ENCODE measurements at places on chromosomes 1 and 21.

GRCh38 chr1:55138823-55139222 is 76.3 kb downstream of the USP24 start:
- DNase-seq, result no peak

- no peak for DNase-seq
Measured at GRCh38 chr1:153393926-153394325, 3.1 kb upstream of the S100A8 start.

GRCh38 chr1:5881526-5882222 is 110.6 kb downstream of the NPHP4 start:
- DNase-seq, result no peak

DNA sequence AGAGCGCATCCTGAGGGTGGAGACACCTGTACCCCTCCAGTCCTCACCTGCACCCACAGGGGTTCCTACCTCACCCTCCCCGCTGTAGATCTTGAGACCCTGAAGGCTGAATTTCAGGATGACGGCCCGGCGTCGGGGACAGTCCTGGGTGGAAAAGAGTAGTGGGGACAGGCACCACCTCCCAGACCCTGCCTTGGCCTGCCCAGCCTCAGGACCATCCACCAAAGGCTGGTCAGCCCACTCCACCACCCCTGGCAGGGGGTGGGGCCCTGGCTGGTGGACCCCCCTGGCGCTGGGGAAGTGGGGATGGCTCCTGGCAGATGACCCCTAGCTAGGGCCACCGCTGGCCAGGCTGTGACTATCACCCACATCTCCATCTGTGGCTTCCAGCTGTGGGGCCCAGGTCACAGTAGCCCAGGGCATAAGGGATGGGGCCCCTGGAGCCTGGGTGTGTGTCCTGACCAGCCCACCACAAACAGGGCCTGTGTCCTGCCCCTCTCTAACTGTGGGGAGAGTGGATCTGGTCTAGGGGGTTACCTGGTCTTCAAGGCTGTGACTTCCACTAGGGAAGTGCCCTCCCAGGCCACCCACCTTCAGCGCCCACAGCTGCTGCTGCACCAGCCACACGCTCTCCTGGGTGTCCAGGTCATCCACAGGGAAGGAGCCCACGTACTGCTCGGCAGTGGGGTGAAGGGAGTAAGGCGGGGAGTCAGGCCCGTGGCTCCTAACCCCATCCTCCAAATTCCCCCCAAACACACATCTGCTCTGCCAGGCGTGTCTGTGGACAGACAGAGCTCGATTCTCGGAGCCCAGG is 5.4 kb downstream of the SH2D5 start:
- peak; percentile 5 for DNase-seq

- no peak for DNase-seq
Measured at GRCh38 chr21:41052820-41053555, 115.0 kb upstream of the BACE2 start.

DNA sequence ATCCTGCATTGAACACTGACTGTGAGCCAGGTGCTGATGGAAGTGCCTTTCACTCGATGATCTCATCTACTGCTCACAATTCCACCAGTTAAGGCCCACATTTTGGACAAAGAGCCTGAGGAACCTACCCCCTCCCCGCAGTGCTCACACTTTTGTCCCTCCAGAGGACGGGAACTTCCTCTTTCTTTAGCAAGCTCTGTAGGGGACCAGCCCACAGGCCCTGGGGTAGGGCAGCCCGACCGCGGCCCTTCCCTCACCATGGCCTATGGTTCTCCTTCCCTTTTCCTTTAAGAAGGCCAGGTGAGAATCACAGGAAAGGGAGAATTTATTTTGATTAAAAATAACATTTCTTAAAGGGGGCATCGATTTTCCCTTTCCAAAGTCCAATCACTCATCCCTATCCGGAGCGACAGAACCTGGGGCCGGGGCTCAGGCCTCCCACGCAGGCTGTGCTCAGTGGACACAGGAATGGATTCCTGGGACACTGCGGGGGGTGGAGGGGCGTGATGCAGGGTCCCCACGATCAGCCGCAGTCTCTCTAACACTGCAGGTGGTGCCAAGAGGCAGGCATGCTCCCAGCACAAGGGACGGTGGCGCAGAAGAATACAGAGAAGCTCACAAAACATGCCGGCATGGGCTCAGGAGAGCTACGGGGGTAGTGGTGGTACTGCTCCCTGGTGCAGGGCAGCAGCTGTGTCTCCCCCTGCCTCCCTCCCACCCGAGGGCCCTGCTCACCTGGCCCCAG is 8.9 kb upstream of the KCNE1 start:
- no peak for DNase-seq

GRCh38 chr1:229759037-229759435 is 133.0 kb downstream of the URB2 start:
- no peak for DNase-seq

- no peak for DNase-seq
Measured at GRCh38 chr21:38858812-38859205, 53.1 kb downstream of the ETS2 start.

- DNase-seq, result no peak
Measured at GRCh38 chr21:40404396-40404800, 442.6 kb downstream of the DSCAM start.

- DNase-seq, result no peak
Measured at GRCh38 chr21:45578811-45579381, 36.7 kb upstream of the SLC19A1 start.

GRCh38 chr21:32930673-32931072 is 95.1 kb upstream of the OLIG2 start:
- no peak for DNase-seq

DNA sequence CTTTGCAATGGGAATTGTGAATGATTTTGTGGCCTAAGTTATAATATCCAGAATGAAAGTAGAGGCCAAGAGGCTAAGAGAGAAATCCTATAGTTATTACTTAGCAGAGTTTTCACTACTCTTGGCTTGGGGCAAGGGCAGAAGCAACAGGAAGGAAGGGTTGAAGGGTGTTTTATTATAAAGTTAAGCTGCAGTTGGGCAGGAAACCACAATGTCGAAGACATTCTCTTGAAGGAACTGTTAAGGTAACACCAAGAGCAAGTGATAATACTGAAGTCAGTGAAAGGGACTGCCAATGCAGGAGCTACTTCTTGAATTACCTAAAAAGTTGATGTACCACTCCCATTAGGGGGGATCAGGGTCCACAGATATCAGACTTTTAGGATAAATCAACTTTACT is 8.3 kb downstream of the XCL2 start:
- DNase-seq, result no peak

- peak; percentile 8 for DNase-seq
Measured at GRCh38 chr1:235783148-235783776, 83.4 kb downstream of the LYST start.

GRCh38 chr1:230087717-230088105 is 20.7 kb downstream of the GALNT2 start:
- DNase-seq, result no peak

GRCh38 chr1:109535971-109536491 is 3.6 kb upstream of the GPR61 start:
- DNase-seq, result no peak

- no peak for DNase-seq
Measured at GRCh38 chr1:83704350-83704749, 294.6 kb downstream of the TTLL7 start.

- DNase-seq, result no peak
Measured at GRCh38 chr1:156928043-156928602, 7.7 kb downstream of the LRRC71 start.

DNA sequence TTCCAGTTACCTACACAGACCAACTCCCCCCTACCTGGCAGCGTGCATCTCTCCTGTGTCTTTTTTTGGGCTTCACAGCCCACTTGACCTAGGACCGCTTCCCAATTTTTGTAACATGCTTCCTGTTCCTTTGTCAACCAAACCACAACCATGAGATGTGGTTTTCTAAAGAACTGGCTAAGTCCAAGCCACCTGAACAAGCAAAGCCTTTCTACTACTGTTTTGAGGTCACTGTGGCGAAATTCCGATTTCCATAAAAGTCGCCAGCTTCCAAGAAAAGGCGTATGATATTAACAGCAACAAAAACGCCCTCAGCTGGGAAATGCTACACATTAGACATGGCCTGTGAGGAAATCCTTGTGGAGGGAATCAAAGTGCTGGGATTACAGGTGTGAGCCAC is 12.7 kb upstream of the AK2 start:
- DNase-seq, result no peak

DNA sequence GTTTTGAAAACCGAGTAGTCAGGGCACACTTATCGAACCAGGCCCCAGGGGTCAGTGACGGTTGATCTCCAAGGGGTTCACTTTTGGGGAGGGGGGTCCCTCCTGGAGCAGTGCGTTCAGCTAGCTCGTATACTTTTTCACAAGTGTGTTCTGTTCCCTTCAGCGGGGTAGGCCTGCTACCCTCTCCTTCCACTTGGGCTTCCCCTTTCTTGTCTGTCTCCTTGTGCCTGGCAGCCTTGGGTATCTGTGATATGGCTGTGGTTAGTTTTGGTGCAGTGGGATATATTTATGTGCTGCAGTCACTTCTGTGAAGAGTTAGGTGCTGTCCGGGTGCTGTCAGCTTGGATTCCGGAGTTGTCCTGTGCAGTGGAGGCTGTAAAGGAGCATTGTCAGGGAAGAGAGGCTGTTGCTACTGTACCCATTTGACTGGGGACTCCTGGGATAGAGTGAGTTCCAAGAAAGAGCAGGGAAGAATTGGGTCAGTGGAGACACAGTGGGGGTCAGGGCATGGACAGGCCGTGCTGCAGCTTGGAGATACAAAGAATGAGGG is 29.7 kb downstream of the ADARB1 start:
- no peak for DNase-seq

DNA sequence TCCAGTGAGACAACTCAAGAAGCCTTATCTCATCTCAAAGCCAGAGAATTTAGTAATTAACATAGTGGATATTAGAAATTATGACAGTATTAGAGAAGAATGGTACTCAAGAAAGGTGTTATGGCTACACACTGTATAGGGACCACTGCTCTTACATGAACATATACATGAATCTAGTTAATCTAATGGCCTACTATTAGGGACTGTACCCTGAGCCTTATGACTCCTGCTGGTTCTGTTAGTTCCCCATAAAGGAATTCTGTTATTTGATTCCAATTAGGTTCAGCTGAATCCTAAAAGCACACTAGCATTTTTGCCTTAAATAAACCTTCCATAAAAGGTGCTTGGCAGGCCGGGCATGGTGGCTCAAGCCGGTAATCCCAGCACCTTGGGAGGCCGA is 39.7 kb downstream of the EGLN1 start:
- DNase-seq, result no peak
